ENCODE measurements at places on chromosomes 2 and 18.
A peak's percentile ranks its signal among the peaks of the same experiment; 100 is the strongest.

GRCh38 chr2:176128982-176129796, at the start of gene HOXD8:
TSS of gene HOXD8 (plus strand) at chr2:176129705. CDS start at chr2:176130367, 662 bp downstream.
- peak; percentile 69 for DNase-seq

DNA sequence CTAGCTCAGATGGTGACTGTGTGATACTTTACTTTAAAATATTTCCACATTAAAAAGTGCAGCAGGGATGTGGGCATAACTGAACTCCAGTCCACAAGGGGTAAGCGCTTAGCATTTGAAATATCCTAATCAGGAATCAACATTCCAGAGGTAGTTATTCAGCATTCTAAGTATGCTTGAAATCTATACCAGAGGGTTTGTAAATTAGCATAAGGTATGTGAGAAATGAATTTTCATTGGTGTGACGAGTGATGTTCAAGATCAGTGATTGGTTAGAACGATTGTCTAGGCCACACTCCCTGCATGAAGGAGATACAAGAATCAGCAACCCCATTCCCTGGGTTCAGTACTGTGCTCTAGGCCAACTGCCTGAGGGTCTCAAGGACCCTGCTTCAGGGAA, 42.6 kb downstream of the MAPK4 start:
- DNase-seq: no peak

- no peak for DNase-seq
Observed at GRCh38 chr2:240785424-240786335, 34.3 kb downstream of the KIF1A start.

DNA sequence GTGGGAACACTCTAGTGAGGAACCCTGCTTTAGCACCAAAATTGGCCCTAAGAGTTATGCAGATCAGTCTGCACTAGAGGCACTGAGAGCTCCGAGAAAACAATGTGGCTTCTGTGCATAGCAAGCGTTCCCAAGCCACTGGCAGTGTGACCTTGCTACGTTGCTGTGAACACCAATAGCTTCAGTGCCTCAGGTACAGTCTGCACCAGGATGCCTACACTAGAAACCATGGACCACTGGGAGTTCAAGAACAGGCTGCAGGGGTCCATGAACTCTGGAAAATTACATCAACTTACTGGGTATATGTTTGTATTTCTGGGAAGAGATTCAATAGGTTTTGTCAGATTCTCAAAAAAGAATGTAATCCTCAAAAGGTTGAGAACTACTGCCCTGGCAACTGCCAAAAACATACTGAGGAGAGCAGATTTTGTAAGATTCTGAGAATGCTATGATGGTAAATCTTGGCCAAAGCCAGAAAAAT, 18.3 kb upstream of the SP3 start:
- DNase-seq: no peak

DNA sequence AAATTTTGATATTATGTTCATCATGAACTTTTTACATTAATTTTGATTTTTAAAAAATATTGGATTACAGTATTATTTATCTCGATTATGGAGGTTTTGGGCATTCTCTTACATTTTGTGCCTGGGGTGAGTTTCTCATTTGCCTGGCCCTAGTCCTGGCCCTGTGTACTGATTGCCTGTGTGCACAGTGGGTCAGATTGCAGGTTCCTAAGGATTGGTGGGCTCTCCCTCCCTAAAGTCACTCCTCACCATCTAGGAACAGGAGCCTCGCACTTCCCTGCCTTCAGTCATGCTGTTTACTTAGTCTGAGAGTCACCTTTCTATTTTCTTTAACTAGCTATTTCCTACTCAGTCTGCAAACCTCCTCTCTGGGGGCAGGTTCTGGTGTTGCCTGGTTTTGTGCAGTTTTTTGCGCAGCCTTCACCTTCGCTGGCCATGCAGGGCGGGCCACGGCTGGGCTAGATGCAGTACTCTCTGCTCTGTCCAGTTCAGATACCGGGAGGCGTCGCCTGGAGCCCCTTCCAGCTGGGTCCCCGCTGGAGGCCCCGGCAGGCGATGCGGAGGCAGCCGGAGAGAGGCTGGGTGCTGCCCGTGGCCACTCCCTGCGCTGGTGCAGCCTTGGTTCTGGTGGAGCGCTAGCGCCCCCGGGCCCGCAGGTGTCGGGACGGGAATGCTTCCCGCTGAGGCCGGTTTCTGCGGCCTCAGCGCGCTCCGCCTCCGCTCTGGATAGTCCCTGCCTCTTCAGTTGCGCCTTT, 23.3 kb upstream of the MC5R start:
- DNase-seq: peak; percentile 75

DNA sequence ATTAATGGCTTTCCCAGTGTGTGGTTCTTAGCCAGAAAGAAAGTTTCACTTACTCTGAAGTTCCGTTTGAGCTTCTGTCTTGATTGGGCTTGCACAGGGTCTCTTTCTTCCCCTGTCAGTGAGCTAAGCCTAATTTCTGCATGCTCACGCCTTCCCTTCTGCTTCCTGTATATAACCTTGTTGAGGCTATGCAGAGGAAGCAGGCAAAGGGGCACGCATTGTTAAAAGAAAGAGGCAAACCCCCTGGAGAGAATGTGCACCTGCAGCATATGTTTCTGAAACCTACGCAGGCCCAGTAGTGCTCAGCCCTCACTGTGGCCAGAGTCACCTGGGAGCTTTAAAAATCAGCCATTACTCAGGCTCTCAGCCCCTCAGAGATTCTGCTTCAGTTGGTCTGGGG, 14.5 kb upstream of the PLA2R1 start:
- no peak for DNase-seq

GRCh38 chr18:48475635-48476549, 62.9 kb upstream of the CTIF start:
- peak; percentile 54 for DNase-seq

- DNase-seq: no peak
Observed at GRCh38 chr18:44859263-44859662, 178.6 kb downstream of the SETBP1 start.

DNA sequence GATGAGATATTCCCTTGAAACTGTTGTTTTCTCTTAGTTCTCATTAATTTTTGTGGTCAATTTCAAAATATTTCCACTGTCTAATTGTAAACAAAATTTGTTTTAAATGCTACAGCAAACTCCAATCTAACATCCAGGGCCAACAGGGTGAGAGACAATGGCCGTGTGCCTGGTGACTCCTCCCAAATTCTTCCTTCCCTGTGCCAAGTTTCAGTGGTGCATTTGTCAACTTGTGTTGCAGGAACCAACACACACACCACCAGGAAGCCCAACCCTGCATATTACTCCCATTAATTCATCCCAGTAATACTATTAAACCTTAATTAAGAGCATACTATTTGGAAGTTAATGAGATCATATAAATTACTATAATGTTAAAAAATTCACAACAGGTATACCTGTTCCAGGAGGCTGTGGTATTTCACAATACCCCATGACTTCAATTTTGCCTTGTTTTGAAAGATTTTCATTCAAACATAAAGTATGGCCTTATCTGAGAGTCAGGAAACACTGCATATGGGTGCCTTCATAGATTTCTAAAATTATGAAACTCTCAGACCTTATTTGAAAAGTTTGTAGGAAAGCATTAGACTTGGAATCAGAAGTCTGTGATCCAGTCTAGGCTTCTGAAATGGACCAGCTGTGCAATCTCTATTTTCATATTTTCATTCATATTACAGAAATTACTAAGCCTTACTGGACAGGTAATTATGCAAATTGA, 1.1 kb downstream of the SERPINB2 start:
- DNase-seq: no peak

DNA sequence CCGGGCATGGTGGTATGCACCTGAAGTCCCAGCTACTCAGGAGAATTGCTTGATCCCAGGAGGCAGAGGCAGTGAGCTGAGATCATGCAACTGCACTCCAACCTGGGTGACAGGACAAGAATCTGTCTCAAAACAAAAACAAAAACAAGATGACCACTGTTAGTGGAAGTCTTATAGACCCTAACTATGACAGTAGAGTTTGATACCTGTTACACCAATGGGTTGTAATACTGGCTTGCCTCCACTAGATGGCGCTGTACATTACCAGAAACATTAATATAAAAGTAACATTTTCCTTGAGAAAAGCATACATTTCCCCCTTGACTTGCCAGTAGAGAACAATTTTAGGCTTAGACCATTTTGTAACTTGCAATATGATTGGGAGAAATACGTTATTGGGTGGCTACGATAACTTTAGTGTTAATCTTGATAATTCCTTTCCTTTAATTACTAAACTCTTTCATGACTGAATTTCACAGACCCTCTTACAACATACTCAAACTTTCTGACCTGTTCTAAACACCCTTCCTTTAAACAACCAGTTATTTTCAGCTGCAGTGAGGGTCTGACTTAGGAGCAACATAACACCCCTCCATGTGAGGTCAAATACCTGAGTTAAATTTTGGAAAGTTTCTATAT, 19.5 kb downstream of the SLC25A52 start:
- no peak for DNase-seq

DNA sequence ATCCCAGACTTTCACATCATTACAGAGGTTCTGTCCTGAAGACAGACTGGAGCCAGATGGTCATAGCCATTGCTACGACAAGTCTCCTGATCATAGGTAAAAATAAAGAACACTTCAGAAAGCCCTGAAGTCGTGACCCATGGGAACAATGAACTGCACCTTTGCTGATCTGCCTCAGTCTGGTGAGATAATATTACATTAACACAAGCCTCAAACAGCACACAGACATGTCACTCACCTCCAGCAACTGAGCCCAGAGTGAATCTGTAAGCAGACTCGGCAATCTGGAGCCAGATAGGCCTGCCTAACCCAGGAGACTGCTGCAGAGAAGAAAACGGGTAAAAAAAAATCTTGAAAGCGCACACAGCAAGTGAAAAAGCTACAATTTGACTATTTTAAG, 79.2 kb downstream of the SLC25A12 start:
- DNase-seq: no peak

DNA sequence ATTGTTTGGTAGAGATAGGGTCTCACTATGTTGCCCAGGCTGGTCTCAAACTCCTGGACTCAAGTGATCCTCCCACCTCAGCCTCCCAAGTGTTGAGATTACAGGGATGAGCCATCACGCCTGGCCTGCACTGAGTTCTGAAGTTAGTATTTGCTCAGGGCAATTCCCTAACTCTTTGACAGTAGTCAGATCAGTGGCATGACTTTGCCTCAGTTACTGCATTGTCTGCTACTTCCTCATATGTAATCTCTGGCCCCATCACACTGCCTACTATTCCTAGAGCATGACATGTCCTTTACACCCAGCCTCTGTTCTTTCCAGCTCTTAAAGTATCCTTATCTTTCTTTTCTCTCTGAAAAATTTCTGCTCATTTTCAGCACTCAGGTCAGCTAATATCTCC, 193.5 kb downstream of the LDLRAD4 start:
- DNase-seq: no peak

DNA sequence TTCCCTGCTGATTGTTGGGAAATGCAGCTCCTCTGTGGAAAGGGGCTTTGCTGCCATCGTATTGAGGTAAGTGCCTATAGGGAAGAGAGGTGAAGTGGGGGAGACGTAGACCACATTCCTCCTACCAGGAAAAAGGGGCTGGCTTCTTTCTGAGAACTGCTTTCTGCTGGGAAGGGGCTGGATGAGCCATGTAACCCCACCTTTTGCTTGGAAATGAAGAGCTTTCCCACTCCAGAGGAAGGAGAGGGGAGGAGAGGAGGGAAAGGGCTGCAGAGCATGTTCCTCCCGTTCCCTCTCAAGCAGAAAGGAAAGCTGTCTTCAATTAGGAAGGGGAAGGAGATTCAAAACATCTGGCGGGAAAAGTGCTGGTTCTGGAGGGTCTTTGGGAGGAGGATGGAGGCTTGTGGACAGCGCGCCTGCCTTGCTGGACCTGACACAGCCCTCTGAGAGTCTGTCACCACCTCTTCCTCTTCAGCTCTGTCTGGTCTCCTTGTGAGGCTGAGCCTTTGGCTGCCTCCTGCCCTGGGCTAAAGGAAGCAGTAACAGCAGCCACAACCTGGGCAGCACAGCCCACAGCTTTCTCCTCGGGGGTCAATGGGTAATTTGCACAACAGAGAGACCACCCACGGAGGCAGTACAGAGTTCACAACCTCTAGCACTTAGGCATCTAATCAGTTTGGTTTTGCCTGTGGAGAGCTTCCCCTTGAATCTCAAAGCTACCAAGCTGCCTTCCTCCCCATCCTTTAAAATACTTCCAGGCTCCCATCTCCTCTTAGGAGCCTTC, 410.0 kb upstream of the TNP1 start:
- DNase-seq: peak; percentile 86

DNA sequence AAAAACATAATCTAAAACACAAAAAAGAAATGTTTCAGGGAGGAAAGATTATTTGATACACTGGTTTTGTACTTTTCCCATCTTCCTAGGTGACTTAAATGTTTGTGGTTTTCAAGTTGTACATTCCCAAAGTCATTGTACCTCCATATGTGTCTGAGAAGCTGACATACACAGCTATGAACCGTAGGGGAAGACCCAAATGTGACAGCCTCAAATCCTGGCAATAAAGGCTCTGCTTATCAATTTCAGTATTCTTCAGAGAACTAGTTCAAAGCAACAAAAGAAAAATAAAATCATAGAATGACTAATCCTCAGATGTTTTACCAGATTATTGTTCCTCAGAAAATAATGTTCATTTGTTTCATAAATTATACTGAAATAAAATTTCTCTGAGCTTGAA, 2.5 kb downstream of the DYNC2LI1 start:
- DNase-seq: no peak

GRCh38 chr2:24336811-24337210, 23.5 kb downstream of the ITSN2 start:
- DNase-seq: no peak

DNA sequence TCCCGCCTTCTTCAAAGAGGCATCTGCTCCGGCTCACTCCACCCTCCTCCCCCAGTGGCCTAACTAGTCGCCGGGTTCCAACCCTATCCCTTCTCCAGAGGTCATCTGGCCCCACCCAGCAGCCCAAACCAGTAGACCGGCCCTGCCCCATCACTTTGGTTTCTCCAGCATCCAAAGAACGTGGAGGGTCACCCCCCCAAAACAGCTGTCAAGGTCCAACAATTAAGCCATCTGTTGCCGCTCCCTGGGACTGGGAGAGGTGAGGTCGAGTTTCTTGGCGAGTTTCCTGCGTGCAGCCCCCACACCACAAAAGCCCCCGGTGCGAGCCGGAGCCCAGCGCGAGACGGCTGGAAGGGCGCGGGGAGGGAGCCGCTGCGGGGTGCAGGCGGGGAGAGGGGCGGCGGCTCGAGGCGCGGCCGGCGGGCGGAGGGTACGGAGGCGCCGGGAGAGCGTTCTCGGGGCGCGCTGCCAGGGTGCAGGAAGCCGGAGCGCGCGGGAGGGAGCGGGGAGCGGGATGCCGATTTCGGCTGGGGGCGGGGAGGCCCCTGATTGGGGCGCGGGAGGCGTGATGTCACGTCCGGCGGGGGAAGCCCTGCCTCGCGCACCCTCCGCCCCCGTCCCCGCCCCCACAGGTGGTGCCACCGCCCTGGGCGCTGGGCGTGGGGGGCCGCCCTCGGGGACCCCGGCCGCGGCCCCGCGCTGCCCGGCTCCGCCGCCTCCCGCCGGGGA, 571 bp upstream of the GPC1 start:
- no peak for DNase-seq

GRCh38 chr18:62448426-62448825, 74.4 kb upstream of the ZCCHC2 start:
- no peak for DNase-seq

GRCh38 chr18:62525608-62526007, 2.8 kb downstream of the ZCCHC2 start:
- no peak for DNase-seq
